ENCODE measurements at places on chromosomes 3 and 15.

DNA sequence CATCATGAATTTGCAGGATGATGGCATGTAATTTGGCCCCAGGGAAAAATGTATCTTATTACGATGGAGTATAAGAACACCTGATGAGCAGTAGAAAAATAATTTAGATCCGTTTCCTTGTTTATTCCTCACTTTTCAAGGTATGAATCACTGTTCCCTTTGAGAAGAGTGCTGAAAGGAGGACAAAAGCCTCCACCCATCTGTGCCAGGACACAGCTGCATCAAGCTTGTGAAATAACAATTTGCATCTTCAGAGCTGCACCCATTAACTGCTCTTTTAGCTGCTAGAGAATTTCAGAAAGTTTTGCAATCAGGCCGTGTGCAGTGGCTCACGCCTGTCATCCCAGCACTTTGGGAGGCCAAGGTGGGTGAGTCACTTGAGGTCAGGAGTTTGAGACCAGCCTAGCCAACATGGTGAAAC lies 9.6 kb downstream of the CLDND1 start:
- no peak for DNase-seq

DNA sequence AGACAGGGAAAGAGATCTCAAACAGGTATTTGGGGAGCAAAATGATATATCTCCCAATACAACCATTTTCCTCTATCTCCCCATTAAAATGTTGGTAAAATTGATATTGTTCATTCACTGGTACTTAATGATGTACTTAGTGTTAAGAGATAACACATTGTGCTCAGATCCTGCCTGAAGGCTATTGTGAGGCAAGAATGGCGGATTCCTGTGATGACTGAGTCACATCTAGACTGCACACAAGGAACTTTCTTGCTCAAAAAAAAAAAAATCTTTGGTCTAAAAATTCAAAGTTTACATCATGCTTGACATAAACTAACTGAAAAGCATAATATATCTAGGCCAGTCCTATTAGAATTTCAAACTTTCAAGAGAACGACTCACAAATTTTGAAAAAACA lies 171.1 kb upstream of the TTC14 start:
- no peak for DNase-seq

DNA sequence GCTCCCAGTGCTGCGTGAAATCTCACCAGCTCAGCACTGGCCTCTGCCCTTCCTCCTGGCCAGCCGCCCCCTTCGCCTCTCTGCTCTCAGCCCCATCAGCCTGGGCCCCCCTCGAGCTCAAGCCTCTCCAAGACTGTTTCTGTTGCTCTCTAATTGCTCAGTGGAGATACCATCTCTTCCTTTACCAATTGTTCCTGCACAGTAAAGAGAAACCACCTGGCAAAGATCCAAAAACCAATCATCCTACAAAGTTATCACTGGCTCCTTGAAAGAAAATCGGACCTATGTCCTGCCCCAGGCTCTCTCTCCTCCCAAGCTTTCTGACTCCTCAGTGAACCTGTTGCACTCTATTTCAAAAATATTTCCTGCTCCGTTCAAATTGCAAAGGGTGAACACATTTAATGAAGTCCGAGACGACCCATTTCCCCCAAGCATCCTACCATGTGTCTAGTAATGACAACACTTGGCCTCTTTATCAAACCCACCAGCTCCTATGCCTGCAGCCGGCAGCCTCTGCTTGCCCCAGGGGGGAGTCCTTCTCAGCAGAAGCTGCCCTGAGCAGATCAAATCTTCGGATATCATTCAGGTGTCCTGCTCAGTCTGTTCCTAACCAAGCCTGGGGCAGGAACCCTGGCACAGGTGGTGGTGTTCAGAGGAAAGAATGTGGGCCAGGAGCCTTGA lies 53.7 kb upstream of the FAM174B start:
- DNase-seq = peak; percentile 16

GRCh38 chr3:192727032-192727847 lies at the start of gene FGF12:
TSS of gene FGF12 (minus strand) at chr3:192727541.
- DNase-seq = peak; percentile 52

- DNase-seq = no peak
Observed at GRCh38 chr3:129084501-129084900, 23.9 kb downstream of the GP9 start.

- DNase-seq = no peak
Observed at GRCh38 chr15:60918234-60918959, 310.7 kb downstream of the RORA start.

- DNase-seq = no peak
Observed at GRCh38 chr3:60365360-60365759, 885.9 kb downstream of the FHIT start.

DNA sequence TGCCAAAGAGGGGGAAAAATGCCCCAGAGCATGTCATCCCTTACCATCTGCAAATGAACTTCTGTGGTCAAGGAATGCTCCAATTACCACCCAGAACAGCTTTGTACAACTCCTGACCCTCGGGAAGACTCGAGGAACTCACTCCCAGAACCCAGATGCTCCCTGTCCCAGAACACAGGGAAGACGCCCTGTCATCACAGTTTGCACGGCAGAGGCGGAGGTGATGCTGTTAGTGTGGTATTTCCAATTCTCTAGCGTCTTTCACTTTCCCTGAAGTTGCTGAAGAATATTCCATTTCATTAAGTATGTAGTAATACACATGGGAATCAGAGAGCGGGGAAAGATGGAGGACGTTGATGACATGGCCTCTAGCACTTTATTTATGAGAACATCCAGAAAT lies 193.7 kb downstream of the TIGIT start:
- no peak for DNase-seq

DNA sequence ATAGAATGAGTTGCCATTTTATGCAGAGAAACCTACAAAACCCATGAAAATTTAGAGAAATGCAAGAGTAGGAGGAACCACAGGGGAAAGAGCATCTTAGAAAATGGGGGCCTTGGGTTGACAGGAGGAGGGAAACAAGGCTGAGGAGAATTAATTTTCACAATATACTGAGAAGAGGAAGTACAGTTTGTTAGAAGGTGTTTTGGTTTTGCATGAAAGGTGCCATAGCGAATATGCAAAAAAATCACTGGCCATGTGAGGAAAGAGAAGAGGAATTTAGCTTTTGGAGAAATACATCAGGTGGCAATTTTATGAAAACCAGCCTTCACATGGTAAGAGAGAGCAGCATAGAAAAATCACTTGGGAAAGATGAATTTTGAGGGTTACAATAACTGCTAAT lies 413.9 kb upstream of the C2CD4B start:
- DNase-seq = no peak

- no peak for DNase-seq
Observed at GRCh38 chr3:173583496-173583895, 186.0 kb downstream of the NLGN1 start.

DNA sequence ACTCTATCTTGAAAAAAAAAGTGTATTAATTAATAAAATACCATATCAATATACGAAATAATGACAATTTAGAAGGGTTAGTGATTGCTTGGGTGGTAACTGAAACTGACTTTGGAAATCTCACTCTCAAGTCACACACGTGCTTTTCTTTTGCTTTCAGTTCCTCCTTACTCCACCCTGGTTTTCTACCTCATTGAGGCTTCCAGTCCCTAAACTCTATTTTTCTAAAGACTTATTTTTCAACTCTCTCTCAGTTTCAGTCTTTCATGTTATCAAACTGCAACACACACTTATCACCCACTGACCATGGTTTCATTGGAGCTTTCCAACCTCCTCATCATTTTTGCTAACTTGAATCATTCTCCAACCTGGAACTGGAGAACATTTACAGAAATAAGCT lies 23.5 kb downstream of the IL12A start:
- peak; percentile 86 for DNase-seq

- no peak for DNase-seq
Observed at GRCh38 chr3:146325170-146325569, 74.3 kb upstream of the PLSCR4 start.

- no peak for DNase-seq
Observed at GRCh38 chr3:37969596-37970100, 20.9 kb upstream of the VILL start.

GRCh38 chr3:126555795-126556636 lies 2.7 kb downstream of the C3orf22 start:
- DNase-seq = no peak

- DNase-seq = peak; percentile 52
Observed at GRCh38 chr15:45314960-45315359, 62.9 kb downstream of the SLC28A2 start.

- DNase-seq = no peak
Observed at GRCh38 chr3:99418709-99419108, 219.7 kb upstream of the COL8A1 start.

- DNase-seq = no peak
Observed at GRCh38 chr15:56725386-56725785, 7.9 kb downstream of the ZNF280D start.

- DNase-seq = peak; percentile 59
Observed at GRCh38 chr3:153137626-153138025, 24.4 kb upstream of the RAP2B start.

GRCh38 chr15:76335307-76336253 lies 993 bp upstream of the ISL2 start:
- peak; percentile 43 for DNase-seq

DNA sequence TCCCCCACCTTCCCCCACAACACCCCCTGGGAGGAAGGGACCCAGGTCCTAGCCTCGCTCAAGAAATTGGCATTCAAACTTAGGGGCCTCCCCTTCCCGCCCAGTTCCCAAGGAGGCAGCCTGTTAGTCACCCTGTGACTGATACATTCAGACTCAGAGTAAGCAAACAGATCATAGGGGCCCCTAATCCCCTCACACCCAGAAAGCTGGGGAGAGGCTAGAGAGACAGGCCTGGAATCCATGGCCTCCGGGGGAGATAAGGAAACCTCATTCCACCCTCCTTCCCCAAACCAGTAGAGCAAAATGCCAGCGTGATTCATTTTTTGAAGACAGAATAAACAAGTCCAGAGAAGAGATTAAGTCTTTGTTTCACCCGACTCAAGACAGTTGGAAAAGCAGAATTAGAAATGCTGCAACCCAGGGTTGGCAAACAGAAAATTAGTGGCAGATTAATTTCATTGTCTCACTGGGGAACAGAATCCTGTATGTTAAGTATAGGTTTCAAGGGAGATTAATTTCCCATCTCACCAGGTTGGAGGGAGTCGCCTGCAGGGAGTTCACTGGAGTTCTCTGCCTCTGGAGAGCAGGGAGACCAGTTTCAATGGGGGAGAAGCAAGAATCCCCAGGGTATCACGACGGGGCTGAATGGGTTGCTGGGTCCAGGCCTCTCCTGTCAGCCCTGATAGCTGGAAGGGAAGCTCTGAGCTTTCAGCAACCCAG lies 268.3 kb downstream of the UACA start:
- DNase-seq = no peak

DNA sequence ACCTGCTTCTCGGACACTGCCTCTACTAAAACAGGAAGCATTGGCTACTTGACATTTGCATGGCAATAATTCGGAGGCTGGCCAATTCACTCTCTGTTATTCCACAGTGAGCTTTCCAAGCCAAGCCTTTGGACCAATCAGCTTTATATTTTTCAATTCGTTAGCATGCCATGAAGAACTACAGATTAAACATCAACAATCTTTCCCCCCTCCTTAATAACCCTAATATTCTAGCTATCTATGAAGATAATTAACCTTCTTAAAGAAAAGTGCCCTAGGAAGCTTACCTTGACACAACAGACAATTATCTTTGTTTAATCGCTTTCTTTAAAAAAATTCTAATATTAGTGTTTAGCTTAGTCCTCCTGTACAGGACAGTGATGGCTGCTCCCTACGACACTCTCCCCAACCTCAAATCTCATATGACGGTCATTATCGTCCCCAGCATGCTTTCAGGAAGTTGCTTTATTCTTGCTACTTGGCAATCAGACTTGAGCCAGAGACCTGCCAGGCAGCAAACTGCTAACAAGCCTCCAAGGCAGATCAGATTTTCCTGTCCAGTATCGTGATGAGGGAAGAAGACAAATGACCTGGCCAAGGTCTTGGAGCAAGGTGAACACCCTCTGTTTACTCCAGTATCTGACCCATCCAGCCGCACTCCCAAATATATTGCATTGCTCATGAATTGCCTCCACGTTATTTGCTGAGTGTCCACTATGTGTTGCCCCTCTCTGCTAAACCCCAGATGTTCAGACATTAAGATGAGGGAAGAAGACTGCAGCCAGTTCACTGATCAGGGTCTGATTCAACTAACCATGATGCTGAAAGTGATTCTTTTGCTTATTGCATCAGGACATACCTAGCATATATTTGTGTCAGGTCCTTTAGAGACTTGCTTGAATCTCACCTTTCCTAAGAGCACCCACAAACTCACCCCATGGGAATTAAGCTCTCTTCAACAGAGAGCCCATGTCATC lies 68.1 kb upstream of the LPP start:
- DNase-seq = no peak

- no peak for DNase-seq
Observed at GRCh38 chr15:46786590-46787285, 930.6 kb upstream of the SEMA6D start.

GRCh38 chr15:29860872-29861271 lies 38.6 kb upstream of the TJP1 start:
- no peak for DNase-seq

- DNase-seq = no peak
Observed at GRCh38 chr15:74613953-74614743, 1.5 kb upstream of the CLK3 start.

DNA sequence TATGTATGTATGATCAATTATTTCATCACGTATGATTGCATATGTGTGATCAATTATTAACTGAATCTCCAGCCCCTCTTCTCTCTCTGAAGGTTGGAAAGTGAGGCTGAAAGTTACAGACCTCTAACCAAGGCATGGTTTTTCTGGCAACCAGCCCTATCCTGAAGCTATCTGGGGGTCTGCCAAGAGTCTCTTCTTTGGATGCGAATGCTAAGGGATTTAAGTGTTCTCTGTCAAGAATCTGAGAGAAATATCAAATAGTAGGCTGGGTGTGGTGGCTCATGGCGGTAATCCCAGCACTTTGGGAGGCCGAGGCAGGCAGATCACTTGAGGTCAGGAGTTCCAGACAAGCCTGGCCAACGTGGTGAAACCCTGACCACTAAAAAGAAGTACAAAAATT lies 8.1 kb downstream of the NKTR start:
- DNase-seq = no peak

- DNase-seq = no peak
Observed at GRCh38 chr15:80876348-80876674, 97.1 kb downstream of the CEMIP start.

DNA sequence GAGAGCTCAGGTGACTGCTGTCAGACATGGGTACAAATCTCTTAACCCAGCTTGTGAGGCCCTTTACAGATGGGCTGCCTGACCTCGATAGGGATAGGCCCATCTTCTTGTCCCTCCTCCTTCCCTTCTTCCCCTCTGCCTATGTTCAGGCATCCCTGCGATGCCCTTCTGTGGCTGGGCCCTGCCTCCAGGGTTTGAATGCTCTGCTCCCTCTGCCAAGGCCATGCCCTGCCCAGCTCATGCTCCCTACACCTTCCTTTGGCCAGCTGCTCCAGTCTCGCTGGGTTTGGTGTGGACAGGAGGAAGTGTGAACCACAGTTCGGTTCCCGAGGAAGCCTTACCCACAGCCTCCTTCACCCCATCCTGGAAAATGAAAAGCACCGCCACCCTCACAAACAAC lies 4.3 kb downstream of the FYCO1 start:
- no peak for DNase-seq

DNA sequence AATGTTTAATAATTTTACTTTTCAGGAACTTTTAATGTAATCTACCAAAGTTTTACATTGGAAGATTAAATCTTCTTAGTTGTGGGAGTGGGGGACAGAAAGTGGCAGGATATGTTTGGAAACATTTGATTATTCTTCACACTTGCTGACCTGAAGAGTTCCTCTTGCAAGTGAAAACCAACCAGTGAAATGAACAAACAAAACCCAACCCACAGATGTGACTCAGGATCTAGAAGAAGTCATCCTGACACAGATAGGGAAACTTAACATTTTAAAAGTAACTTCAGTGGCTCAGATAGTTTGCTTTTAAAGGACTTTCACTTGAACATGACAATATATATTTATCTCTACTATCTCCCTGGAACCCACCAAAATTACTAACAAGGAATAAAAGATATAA lies 55.4 kb downstream of the ASTE1 start:
- DNase-seq = no peak

Data from RPMI8226 (cell line).